ENCODE measurements at places on chromosomes 5 and 9. TPM values are rescaled to one million over a fixed set of nuclear protein-coding genes. Genes with fewer than 3 reads are reported as not detected.

INSL6 gene
- not detected for total RNA-seq

NUTM2G gene
- total RNA-seq = not detected

PFN3 gene
- not detected for total RNA-seq

SEMA5A gene
- total RNA-seq = 4.0 TPM

WDR38 gene
- not detected for total RNA-seq

SIMC1 gene
- total RNA-seq = 15.7 TPM

IL31RA gene
- total RNA-seq = not detected

LCN9 gene
- total RNA-seq = not detected

PTGES2 gene
- 81.2 TPM for total RNA-seq

SPATA31D4 gene
- not detected for total RNA-seq

TIFAB gene
- total RNA-seq = not detected

SPATA31E1 gene
- not detected for total RNA-seq

BTNL3 gene
- not detected for total RNA-seq

GRCh38 chr5:172312286-172312685 lies 28.7 kb upstream of the UBTD2 start:
- DNase-seq = no peak

DNA sequence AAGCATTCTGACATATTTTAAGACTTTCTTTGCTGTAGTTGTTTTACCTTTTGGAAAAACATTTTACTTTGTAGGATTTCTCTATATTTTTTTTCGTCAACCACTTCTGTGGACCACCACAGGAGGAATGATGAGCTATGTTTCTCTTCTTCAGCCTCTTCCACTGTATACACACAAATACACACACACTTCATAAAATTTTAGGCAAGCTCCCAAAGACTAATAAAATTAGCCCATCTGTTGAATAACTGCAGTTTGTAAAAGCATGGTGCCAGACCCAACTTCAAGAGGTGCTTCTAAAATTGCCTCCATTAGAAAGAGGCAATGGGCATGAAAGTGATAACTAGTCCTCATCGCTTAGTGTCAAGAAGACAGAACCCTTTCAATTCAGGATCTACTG lies 4.1 kb upstream of the CEP120 start:
- DNase-seq = no peak

GRCh38 chr9:109497226-109498153 lies 617 bp downstream of the PTPN3 start:
- no peak for DNase-seq

GRCh38 chr5:88883836-88884607 lies 1.0 kb upstream of the MEF2C start:
- no peak for DNase-seq

DNA sequence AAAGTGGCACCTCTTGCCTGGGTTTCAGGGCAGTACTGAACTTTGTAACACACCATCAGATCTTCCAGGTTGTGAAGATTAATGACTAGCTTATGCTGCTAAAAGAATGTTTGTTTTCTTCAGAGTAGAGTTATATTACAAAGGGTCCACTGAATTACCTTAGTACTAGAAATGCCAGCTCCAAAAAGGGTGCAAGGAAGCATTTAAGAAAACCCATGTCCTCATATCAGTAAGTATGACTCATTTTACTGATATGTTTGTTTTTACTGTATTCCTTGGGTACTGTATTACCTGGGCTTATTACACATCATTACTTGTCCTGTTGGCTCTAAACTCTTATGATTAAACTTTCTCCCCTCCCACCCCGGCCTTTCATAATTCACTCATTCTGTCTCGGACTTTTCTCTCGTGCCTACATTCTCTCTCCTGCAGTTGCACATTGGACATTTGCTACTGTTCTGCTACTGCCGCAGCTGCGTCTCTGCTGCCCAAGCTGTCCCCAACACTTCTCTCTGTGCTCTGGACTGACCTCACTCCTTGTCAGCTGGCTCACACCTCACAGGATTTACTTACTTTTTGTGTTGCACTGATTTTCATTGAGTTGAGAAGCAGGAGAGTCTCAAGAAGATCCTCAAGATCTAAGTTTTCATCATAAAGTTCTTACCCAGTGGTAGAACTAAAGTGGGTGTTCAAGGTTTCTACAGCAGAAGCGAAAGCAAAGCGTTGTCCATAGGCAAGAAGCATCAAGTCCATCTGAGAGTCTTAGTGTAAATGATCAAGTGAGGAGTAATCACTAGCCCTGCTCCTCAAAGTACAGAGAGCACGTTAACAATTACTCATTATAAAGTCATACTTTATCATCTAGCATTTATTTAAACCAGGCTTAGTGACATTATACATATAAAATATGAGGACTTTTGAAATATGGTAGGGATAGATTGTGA lies 53.2 kb upstream of the C9orf72 start:
- no peak for DNase-seq

- no peak for DNase-seq
Observed at GRCh38 chr9:123354806-123355508, 1.0 kb upstream of the CRB2 start.

GRCh38 chr9:3746296-3747275 lies 220.8 kb upstream of the RFX3 start:
- DNase-seq = peak; percentile 86

DNA sequence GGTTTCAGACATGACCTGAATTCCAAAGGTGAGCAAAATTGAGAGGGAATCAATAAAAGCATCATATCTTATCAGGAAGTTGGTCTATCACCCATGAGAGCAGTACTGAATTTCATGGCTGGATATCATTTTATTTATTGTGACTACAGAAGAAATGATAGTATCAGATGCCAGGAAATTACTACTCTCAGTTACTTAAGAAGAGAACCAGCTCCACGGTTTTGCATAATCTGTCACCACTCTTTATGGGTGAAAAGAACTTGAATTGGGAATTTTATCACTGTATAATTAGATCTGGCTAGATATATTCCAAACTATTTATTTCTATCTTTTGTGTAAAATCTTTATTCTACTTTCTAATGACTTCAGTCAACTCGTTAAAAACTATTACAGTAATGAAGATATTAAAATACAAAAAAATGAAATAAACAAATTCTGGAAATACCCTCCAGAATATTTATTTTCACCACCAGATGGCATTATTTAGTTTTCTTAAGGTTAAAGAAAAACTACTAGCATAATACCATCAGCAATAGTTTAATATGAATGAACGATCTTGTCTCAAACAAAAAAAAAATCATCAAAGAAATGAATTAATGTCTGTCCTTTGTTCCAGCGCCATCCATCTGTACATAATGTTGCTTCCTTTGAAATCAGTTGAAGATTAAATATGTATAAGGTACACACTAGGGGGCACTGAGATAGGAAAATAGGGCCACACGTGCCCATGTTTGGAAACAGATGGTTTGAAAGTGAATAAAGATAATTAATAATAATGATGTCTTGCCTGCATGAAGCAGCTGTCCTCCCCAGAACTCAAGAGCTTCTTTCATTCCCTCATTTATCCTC lies 84.7 kb upstream of the SLCO6A1 start:
- DNase-seq = no peak

DNA sequence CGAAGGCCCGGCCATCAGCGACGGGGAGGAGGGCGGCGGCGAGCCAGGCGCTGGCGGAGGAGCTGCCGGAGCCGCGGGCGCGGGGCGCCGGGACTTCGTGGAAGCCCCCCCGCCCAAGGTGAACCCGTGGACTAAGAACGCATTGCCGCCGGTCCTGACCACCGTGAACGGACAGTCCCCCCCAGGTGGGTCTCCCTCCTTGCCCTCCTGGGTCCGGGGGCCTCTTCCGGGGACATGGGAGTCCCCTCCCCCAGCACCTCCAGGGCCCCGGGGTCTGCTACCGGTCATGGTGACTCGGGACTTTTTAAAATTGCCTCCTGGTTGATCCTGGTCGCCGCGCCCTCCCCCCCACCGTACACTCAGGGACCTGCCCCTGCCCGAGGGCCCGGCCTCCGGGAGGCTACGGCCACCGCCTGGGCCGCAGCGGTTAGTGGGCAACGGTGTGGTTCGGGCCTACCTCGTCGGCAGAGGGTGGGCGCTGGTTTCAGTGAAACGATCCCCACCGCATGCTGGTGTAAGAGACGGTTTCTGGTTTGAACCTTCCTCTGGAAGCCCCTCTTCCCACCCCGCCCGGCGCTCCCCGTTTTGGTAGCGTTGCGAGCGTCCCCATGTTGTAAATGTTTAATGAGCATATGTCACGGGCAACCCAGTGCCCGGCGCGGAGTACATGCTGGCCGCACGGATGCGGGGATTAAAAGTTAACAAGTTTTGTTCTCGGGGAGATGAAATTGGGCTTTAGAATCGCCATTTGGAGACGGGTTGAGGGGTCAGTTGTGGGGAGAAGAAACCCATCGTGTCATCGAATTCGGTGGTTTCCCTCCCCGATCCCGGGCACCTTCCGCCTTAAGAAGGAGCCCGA lies 1.1 kb downstream of the LARP1 start:
- DNase-seq = no peak

- no peak for DNase-seq
Observed at GRCh38 chr9:135739271-135740220, 37.6 kb downstream of the KCNT1 start.

DNA sequence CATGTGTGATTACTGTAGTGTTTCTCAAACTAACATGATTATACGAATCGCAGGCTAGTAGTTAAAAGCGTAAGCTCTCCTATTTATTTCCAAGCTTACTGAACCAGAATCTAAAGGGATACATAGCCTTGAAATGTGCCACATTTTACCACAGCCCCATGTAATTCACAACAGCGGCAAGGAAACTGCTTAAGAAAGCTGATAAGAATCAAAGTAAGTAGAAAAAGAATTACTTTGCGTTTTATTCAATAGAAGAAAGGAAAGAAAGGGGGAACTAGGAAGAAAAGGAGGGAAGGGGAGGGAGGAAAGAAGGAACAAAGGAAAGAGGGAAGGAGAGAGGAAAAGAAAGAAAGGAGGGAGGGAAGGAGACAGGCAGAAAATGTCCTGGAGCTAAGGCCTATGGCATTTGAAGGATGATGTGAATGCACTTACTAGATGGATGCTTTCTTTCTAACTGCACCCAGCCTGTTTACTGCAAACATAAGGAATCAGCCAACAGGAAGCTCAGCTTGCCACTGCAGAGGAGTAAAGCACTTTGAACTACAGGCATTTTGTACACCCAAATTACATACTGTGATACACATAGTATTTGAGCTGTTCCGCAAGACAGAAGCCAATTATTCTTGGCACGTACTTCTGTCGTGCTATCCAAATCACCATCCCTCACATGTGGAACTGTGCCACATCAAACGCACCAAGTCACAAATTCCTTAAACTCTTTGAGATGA lies 521.7 kb downstream of the RAB3C start:
- no peak for DNase-seq

GRCh38 chr5:132785365-132785764 lies 8.3 kb upstream of the SEPTIN8 start:
- no peak for DNase-seq

- no peak for DNase-seq
Observed at GRCh38 chr9:128743421-128743820, 19.5 kb upstream of the ZDHHC12 start.

GRCh38 chr5:32932241-32932935 lies 221.3 kb downstream of the NPR3 start:
- no peak for DNase-seq

DNA sequence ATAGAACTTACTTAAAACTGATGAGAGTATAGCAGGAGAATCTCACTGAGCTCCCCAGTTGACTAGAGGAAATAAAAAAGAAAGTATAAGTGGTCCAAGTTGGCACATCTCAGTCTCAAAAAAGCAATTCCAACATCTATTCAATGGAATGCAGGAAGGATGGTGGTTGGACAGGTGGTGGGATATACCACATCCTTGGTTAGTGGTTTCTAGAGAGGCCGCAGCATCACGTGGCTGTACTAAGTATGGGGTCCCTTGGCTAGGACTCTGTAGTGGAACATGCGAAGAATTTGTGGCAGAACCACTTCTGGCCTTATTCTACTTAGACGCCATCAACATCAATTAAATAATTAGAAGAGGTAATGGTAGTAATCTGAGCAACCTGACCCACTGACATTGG lies 232.4 kb downstream of the SAXO1 start:
- DNase-seq = no peak

GRCh38 chr5:94853120-94853519 lies 234.7 kb downstream of the SLF1 start:
- no peak for DNase-seq

DNA sequence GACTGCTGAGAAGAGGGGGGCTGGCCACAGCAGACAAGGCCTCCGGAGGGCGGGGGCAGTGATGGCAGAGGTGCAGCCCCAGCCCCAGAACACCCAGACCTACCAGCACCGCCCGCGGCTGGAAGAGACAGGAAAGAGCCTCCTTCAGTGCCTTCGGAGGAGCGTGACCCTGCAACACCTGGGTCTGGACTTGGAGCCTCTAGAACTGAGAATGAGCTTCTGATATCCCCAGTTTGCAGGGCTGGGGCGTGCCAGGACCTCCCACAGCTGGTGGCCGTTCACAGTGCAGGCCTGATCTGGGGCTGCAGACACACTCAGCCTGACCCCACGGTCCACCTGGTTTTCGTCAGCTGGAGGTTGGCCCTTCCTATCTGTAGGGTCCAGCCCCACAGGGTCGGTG lies 9.1 kb downstream of the LCN10 start:
- no peak for DNase-seq

DNA sequence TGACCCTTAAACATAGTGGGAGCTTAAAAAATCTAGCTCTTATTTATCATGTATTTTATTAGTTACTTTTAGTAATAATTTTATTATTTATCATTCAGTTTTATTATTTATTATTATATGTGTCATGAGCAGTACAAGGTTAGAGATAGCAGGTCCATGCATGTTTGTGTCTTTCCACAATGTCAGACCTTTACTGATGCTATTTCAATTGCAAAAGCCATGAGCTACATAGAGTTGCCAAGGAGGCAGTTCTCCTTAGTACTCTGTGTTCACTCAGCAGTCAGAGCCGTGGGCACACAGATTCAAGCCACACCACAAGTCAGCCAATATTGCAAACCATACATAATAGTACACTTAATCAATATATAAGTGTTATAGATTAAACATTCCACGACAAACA lies 157.9 kb upstream of the NTRK2 start:
- DNase-seq = no peak

- DNase-seq = no peak
Observed at GRCh38 chr5:60843936-60844905, at the start of gene ELOVL7. Gene ELOVL7, minus strand, starts transcription at chr5:60844269. Its CDS starts 56,872 bp downstream, at chr5:60787397.

DNA sequence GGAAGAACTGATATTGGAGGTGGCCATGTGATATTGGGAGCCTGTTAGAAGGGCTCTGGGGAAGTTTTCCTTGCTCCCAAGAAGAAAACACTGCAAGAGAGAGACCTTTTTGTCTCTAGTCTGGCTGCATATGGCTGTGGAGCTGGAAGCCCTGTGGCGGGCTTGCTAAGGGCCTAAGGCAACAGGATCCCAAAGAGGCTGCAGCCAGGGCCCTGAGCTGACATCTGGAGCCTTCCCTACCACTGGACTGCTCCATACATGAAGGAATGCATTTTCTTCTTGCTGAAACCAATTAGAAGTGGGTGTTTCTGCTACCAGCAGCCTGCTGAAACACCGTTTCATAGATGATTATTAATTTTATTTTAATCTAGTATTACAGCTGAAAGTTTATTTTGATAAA lies 42.2 kb downstream of the GNAQ start:
- no peak for DNase-seq

GRCh38 chr9:69193685-69194032 lies 19.6 kb downstream of the TJP2 start:
- DNase-seq = no peak
